ENCODE measurements at places on chromosomes 16 and 17.

- no peak for DNase-seq
Observed at GRCh38 chr17:65984299-65984698, 207.6 kb downstream of the CEP112 start.

DNA sequence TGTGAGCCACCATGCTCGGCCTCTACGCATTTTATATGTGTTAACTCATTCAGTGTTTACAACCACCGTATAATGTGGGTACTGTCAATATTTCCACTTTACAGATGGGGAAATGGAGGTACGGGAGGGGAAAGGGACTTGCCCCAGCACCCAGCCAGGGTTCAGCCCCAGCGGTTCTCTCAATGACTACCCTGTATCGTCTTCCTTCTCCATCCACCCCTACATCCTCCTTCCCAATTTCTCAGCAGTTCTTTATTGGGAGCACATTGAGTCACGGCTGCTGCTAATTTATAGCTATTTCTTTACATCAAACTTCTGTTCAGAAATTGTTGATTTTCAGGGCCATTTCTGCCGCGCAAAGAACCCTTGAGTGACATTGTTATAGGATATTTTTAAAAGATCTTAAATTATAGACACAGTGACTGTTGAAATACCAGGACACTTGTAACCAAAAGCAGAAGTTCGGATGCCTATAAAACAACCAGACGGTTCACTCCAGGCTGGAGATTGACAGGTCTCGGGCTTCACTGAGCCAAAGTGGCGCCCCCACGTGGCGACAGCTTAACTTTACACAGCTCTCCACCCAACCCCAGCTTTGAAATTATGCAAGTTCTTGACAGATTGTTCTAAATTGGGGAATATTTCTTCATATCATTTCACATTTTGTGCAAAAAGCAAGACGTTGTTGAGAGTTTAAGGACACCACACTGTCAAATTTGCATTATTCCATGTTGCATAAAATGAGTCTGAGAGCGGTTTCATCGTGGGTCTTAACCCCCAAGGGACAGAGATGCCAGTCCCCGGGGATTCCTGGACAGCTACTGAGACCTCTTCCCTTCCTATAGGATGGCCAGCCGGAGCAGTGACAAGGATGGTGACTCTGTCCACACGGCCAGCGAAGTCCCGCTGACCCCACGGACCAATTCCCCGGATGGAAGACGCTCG lies 11.8 kb downstream of the SYT17 start:
- DNase-seq, result no peak

- no peak for DNase-seq
Observed at GRCh38 chr16:60225541-60225940, 1491.4 kb upstream of the GOT2 start.

DNA sequence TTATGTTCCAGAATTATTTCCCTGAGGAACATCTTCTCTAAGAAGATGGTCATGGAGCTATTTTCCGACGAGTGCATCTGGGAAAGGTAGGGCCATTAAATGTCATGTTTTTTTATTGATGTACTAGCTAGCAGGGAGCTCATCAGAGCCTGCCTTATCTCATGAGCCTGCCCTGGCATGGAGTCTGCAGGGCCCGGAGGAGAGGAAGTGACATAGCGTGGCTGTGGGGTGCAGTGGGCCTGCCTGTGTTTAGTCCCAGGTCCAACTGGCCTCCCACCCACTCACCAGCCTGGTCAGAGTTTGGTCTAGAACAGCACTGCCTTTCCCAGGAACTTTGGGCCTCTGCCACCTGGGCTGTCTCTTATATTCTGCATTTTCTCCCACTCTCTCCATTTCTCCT lies 389.8 kb downstream of the SNX29 start:
- DNase-seq, result no peak

DNA sequence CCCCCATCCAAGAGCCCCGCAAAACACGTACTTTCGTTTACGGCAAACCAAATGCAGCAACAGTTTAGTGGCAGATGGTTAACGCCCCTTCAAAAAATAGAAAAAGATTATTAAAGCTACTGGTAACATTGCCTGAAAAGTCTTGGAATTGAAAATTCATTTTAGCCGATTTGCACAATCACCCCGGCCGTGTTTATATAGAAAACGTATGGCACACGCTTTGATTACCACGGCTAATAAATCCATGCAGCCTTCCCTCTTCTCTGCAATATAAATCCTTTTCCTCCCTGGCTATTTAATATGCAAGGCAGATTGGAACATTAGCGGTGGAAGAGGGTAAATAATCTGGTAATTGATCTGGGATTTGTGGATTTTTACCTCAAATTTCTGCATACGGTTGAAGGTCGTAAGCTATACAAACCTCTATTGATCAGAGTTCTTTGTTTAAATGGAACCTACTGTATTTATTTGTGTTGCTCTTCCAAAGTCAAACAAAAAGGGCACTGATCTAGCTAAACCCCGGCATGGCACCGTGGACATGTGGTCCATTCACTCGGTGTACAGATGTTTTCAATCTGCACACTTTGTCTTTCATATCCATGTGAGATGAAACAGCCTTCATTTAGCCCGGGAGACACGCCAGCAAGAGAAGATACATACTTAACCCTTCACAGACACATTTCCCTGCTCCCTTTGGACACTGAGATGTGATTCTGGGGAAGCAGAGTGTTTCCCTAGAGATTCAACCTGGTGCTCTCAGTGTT lies 238.1 kb upstream of the MAF start:
- no peak for DNase-seq

DNA sequence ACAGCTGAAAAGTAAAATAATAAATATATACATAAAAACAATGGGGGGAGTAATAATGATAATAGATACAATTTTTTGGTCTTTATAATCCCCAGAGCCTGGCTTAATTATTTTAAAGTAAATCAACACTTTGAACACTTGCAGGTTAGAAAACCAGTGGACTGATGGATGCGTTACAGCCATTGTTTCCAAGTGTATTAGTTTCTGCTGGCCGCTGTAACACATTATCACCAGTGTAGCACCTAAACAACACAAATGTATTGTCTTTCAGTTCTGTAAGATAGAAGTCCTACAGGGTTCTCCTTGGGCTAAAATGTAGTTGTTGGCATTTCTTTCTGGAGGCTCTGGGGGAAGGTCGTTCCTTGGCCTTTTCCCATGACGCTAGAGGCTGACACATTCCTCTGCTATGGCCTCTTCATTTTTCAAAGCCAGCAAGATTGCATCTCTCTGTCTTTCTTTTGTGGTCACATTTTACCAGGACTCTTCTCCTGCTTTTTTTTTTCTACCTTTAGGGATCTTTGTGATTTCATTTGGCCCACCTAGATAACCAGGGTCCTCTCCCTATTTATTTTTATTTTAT lies 116.8 kb downstream of the WWOX start:
- no peak for DNase-seq

GRCh38 chr17:2331303-2331702 lies 5.0 kb downstream of the TSR1 start:
- no peak for DNase-seq

- DNase-seq, result no peak
Observed at GRCh38 chr16:74949309-74949708, 35.6 kb downstream of the WDR59 start.

- DNase-seq, result no peak
Observed at GRCh38 chr17:45952814-45953320, 46.2 kb upstream of the STH start.

- DNase-seq, result no peak
Observed at GRCh38 chr17:34519282-34519681, 60.1 kb upstream of the TMEM132E start.

- no peak for DNase-seq
Observed at GRCh38 chr17:28575126-28575795, 1.4 kb downstream of the ALDOC start.

DNA sequence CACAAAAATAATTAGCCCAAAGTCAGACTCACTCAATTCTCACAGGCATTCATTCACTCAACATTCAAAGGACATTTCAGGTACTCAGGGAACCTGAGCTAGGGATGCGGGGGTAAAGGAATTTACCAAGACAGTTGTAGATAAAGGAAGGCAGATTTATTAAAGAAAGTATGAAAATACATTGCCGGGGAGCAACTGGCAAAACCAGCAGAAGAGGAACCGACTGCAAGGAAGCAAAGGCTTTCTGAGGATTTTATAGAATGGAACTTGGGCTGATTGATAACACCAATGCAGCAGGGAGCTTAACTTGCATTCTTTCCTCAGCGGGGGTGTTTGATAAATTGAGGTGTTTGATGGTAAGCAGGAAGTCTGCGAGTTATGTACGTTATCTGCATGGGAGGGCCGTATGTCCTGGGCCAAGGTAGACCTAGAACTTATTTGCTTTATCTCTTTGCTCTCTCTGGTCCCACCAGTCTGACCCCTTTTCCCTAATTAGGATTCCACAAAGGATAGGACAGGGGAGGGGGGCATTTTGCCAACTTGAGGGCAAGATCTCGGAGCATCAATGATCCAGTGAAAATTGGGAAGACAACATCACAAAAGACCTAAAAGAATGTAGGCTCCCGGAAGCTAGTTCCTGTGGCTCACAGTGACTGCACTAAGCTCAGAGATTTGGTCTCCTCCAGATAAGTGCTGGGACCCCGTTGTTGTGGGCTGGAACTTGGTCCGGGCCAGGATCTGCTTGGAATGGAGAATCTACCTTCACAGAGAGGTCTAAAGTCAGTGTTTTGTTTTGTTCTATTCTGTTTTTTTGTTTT lies 5.8 kb upstream of the MT3 start:
- no peak for DNase-seq

- DNase-seq, result no peak
Observed at GRCh38 chr17:83194761-83195329, 115.4 kb downstream of the METRNL start.

DNA sequence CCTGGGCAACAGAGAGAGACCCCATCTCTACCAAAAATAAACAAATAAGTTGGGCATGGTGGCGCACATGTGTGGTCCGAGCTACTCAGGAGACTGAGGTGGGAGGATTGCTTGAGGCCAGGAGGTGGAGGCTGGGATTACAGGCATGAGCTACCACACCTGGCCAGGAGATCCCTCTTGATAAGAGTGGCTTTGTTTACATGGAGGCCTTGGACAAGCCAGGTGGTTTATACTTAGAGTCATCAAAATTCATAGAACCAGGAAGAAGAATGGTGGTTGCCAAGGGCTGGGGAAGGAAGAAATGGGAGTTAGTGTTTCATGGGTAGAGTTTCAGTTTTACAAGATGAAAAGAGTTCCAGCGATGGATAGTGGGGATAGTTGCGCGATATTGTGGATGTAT lies 8.8 kb upstream of the ZFP1 start:
- DNase-seq, result no peak

DNA sequence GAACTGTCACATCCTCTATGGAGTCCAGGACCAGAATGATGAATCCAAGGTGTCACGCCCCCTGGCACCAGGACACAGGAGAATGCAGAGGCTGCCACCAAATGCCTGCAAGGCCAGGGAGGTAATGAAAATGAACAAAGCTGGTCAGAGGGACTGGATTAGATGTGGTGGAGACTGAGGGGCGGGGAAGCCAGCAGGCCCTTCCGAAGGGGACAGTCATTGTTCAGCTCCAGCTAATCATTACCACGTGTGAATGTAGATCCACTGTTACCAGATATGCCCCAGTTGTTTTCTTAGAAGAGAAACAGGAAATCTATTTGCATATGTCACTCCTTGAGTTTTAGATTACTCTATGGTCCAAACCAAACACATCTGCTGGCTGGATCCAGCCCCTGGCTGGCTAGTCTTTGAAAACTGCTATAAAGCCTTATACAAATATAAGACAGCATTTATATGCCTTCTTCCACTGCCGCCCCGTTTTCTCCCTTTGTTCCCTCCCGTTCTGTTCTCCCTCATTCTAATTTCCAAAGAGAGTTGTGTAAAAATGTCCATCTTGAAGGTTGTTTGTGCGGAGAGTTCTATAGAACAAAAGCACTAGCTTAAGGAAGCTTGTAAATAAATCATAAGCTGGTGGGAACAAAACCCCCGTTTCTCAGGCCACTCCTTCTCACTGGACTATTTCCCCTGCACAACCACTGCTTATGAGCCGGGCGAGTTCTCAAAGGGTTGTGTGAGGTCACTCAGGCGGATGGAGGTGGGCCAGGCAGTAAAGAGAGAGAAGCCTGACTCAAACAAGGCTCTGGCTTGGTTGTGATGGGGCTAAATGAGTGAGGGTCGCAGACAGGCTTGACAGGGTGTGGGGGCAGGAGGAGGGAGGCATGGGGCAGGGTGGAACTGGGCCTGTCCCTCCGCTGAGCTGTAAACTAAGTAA lies 14.2 kb downstream of the CRYM start:
- DNase-seq, result no peak

- DNase-seq, result no peak
Observed at GRCh38 chr17:75168998-75169397, 13.8 kb downstream of the SUMO2 start.

- no peak for DNase-seq
Observed at GRCh38 chr16:83992624-83993023, 24.6 kb downstream of the NECAB2 start.

GRCh38 chr17:49441578-49441977 lies 26.9 kb upstream of the PHB1 start:
- no peak for DNase-seq

DNA sequence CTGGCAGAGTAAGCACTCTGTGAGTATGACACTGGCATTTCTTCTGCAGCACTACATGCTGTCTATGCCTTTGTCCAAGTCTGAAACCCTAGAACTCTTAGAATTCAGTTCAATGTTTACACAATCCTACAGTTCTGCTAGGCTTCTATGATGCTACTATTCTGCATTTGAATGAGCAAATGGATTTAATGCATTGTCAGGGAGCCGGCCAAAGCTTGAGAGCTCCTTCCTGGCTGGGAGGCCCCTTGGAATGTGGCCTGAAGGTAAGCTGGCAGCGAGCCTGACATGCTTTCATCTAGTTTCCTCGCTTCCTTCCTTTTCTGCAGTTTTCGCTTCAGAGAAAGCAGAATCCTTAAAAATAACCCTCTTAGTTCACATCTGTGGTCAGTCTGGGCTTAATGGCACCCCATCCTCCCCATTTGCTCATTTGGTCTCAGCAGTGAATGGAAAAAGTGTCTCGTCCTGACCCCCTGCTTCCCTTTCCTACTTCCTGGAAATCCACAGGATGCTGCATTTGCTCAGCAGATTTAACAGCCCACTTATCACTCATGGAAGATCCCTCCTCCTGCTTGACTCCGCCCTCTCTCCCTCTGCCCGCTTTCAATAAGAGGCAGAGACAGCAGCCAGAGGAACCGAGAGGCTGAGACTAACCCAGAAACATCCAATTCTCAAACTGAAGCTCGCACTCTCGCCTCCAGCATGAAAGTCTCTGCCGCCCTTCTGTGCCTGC lies at the start of gene CCL2:
TSS of gene CCL2 (plus strand) at position 635 of the 730 bp plus-strand sequence. CDS start at position 700, 65 bp downstream.
- DNase-seq, result no peak

GRCh38 chr16:11128211-11129141 lies 127.5 kb downstream of the SOCS1 start:
- no peak for DNase-seq

DNA sequence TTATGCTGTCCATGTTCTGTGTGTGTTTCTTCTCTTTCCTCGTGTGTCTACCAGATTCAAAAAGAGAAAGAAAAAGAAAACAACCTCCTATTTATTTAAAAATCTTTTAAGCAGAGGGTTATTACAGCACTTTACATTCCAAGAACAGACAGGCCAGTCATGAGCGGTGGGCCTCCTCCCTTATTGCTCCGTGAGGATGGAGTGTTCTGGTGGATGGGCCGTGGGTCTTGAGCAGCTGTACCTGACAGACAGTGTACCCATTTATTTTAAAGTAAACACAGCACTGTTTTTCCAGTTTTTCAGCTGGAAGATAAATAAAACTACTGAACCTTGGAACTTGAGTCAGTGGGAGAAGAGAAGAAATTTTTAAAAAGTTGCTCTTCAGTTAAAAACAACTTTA lies 52.4 kb downstream of the WWP2 start:
- DNase-seq, result no peak

GRCh38 chr16:31537362-31538242 lies 9.9 kb downstream of the AHSP start:
- no peak for DNase-seq
